GM04503 (cell line): ENCODE measurements at places on chromosomes 13 and 19.

GRCh38 chr19:39582891-39583625 lies 19.3 kb upstream of the LGALS13 start:
- DNase-seq = no peak

- DNase-seq = no peak
Measured at GRCh38 chr19:48329167-48329891, 4.0 kb downstream of the EMP3 start.

DNA sequence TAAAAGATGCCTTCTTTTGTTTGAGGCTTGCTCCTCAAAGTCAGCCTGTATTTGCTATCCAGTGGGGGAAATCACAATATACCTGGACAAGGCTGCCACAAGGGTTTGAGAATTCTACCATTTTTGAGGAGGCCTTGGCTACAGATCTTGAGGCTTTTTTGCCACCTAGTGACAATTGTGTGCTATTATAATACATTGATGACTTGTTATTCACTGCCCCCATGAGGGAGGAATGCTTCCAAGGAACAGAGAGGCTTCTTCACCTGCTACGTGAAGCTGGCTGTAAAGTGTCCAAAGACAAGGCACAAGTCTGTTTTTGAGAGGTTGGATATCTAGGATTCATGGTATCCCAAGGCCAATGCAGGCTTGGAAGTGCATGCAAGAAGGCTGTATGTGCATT lies 72.5 kb downstream of the ZNF708 start:
- no peak for DNase-seq

DNA sequence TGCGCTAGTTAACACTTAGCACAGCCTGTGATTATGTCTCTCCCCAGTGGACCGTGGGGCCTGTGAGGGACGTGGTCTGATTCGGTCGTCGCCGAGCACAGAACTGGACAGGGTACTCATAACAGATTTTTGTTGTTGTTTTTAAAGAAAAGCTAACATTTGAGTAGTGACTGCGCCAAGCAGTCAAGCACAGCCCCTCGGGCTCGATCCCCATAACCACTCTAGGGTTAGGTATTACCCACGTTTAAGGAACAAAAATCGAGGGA lies 805 bp upstream of the PTOV1 start:
- no peak for DNase-seq

DNA sequence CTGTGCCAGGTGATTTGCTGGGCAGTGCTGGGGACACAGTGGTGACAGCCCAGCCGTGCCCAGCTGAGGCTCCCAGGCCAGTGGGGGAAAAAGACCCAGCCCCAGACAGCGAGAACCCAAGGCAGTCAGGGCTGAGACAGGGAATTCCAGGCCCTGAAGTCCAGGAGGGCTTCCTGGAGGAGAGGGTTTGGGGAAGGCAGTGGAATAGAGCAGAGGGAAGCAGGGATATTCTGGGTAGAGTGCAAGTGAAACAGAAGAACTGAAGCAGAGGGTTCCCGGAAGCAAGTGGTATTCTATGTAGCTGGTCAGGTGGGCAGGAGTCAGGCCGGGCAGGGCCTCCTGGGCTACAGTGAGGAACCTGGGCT lies 1.3 kb upstream of the CEACAM16 start:
- no peak for DNase-seq

DNA sequence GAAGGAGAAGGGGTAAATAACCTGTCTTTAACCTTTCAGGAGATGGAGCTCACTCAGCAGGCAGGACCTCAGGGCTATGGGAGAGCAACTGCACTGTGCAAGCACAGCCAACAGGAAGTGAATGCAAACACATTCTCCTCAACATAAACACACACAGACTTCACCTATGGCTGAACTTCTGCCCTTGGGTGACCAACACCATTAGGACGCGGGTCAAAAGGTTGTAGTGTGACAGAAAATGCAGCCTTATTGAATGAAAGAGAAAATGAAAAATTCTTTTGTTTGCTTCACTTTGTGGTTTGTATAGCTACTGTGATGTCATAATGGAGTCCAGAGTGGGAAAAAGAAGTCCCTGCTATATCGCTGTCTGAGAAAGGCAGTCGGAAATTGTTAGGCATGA lies 323.0 kb downstream of the NDFIP2 start:
- no peak for DNase-seq

DNA sequence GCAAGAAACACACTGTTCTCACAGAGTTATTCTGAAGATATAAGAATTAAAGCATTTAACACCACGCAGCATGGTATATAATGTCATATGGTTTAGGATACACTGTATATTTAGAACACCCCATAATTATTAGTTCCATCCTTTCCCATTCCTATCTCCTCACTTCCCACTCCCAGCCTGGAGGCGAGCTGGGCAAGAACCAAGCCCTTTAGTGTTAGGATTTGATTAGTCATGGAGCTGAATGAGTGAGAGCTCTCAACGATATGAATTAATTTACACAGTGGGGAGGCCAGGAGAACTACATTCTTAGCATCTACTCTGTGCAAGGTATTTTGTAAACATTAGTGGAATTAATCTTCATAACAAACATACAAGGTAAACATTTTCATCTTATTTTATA lies 934.3 kb downstream of the DIAPH3 start:
- no peak for DNase-seq

- DNase-seq = no peak
Measured at GRCh38 chr19:887072-887471, 5.9 kb downstream of the MED16 start.

DNA sequence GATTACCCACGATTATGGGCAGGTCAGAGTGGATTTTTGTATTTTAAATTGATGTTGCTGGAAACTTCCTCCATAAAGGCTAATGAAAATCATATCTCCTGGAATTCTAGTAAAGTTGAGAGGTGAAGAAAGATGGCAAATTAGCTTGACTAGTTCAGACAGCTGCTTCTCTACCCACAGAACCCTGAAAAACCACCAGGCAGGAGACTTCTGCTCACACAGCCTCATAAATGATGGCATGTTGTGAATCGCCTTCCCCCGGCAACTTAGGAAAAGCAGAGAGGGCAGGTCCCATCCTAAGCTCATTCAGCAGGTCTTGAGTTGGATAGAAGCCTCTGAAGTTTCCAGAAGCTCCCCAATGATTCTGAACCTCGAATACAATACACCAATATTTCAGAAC lies 87.6 kb upstream of the SLC7A1 start:
- no peak for DNase-seq

DNA sequence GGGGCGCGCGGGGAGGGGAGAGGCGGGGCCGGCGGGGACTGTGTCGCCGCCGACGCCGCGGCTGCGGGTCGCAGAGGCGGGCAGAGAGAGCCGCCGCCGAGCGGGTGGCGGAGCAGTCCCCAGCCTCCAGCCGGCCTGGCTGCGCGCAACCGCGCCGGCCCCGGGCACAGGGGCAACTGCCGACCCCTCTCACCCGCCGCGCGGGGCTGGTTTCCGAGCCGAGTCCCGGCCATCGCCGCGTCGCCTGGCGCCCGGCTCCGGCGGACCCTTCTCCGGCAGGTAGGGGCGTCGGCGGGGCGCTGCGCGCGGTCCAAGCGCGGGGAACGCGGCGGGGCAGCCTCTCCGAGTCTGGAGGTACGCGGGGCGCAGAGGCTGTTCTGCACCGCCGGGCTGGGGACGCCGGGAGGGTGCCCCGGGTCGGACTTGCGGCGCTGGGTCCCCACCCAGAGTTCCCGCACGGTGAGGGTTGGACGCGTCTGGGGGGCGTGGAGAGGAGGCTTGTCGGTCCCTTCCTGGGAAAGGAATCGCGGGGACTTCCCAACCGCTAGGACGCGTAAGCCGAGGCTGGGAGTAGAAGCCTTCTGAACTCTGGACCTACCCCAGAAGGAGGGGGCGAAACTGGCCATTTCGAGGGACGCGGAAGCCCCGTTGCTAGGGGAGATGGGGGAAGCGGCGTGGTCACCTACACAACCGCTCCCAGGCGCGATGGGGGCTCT lies 133.6 kb upstream of the MYO16 start:
- no peak for DNase-seq

- DNase-seq = peak; percentile 94
Measured at GRCh38 chr19:1177322-1178114, 3.5 kb upstream of the SBNO2 start.

GRCh38 chr13:94121686-94122085 lies 357.8 kb downstream of the DCT start:
- DNase-seq = no peak

DNA sequence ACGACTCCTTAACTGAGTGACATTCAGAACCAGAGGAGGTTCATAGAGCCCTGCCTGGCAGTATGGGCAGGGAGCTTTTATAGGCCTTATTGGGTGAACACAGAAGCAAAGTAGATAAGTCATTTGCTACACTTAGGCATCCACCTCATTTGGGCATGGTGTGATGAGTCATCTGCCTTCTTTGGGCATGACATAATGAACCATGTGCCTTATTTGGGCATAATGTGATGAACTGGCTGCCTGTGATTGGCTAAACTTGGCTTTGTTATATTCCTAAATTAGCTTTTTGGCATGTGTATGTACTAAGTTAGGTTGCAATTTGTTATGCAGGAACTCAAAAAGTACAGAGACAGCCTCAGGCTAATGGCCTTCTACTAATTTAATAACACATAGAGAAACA lies 2210.2 kb upstream of the PCDH20 start:
- DNase-seq = no peak

DNA sequence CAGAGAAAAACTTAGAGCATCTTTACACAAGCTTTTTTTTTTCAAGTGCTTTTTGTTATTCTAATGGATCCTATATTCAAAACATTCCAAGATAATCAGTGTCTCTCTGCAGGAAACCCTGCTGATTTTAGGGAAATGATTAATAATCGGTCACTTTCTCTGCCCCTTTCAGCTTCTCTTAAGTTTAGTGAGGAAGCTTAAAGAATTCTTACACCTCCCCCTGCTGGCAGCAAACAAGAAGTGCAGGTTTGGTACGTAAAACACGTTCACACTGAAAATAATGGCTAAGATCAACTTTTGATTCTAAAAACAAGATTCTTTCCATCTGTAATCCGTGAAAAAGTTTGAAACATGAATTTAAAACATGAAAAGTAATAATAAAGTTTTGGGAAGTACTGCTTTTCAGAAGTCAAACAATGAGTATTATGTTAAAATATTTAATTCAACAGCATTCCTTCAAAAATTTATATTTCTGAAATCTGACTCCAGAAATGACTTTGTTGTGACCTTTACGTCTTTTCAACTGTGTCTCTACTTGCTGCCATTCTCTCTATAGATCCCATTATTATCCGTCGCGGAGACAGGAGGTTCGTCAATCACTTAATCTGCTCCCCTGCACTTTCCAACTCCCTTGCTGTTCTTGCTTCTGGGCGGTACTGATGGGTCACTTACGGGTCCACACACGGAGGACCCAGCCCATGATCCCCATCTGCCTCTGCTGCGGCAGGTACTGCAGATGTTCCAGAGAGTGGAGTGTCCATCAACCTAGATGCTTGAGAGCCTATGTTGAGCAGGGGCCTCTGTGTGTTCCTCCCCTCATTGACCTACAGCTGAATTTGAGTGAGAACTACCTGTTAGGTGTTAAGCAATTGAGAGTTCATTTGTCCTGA lies 203.1 kb upstream of the EDNRB start:
- DNase-seq = peak; percentile 4

DNA sequence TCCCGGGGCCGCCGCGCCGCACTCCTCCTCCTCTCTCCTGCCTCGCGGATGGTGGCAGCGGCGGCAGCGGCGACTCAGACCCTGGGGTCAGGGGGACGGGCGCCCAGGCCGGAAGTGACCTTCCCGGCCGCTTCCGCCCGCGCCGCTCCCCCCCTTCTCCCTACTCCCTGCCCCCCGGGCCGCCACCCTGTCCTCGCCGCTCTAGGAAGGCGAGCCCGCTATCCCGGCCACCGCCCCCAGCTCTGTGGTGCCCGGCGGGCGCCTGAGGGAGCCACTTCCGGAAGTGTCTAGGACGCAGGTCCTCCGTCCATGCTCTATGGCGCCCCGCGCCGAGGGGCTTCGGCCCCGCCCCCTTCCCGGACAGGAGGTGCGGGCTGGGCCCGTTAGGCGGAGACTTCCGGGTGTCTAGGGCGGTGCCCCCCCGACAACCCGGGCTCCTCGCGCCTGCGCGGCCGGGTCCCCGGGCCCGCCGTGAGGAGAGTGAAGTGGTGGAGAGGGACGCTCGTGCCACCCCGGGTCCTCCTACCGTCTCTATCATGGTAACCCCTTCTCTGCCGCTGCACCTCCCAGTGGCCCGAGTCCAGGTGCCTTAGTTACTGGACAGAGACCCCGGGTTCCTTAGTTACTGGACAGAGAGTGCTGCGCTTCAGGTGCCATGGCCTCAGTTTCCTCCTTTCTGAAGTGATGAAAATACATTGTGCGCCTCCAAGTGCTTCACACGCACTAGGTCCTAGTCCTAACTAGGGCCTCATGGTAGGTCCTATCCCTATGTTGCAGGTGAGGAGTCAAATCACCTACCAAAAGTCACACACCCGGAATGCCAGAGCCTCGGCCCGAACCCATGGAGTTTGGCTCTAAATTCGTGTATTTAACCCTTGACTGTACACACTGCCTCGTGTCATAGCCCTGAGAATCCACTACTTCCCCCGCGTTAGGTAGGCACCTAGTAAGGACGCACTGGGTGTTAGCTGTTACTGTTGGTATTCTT lies at the start of gene ZNF787:
Gene ZNF787, minus strand, starts transcription at position 116 of the 988 bp plus-strand sequence. CDS start 18,078 bp downstream, outside the sequence.
- peak; percentile 75 for DNase-seq

DNA sequence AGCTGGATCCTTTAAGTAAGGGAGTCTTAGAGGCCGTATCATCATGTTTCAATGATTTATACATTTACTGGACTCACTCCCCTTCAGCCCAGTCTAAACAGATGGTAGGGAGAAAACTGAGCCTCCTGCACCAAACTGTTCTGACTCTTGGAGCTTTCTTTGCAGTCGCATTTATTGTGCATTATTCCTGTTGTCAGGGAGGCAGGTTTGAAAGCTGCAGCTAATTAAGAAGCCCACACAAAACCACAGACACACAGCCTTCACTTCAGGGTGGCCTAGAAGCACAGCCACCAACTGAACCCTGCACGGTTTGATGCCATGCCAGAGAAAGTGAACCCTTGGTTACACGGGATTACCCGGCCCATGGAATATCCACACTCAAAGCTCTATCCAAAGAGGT lies 911.0 kb downstream of the UQCRFS1 start:
- DNase-seq = no peak

GRCh38 chr13:41931337-41931736 lies 29.6 kb downstream of the VWA8 start:
- DNase-seq = peak; percentile 32

GRCh38 chr13:32737111-32737571 lies 150.9 kb downstream of the PDS5B start:
- DNase-seq = no peak

- DNase-seq = no peak
Measured at GRCh38 chr13:97228850-97229521, 6.9 kb downstream of the MBNL2 start.

DNA sequence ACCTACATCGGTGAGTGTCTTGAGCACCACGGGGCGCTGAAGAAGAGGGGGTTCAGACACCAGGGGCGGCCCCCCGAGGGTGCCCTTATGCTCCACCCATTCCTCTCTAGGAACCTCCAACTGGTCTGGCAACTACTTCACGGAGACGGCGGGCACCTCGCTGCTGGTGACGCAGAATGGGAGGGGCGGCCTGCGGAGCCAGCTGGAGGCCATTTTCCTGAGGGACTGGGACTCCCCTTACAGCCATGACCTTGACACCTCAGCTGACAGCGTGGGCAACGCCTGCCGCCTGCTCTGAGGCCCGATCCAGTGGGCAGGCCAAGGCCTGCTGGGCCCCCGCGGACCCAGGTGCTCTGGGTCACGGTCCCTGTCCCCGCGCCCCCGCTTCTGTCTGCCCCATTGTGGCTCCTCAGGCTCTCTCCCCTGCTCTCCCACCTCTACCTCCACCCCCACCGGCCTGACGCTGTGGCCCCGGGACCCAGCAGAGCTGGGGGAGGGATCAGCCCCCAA lies 12.1 kb downstream of the HIPK4 start:
- DNase-seq = no peak
